ENCODE measurements at places on chromosomes 11 and 22.

GRCh38 chr22:38846412-38846811 lies 2.6 kb upstream of the NPTXR start:
- DNase-seq: no peak

- DNase-seq: no peak
Observed at GRCh38 chr11:127524618-127525017, 524.0 kb upstream of the KIRREL3 start.

DNA sequence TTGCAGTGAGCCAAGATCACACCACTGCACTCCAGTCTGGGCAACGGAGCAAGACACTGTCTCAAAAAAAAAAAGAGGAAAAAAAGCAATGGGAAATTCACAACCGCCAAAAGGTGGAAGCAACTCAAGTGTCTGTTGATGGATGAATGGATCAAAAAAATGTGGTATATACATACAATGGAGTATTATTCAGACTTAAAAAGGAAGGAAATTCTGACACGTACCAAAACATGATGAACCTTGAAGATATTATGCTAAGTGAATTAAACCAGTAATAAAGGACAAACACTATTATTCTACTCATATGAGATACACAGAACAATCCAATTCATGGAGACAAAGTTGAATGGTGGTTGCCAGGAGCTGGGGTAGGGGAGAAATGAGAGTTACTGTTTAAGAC lies 40.9 kb downstream of the FAM168A start:
- no peak for DNase-seq

GRCh38 chr11:82308979-82309378 lies 424.7 kb downstream of the FAM181B start:
- no peak for DNase-seq

GRCh38 chr11:5736396-5736795 lies at the start of gene OR56B1:
Gene OR56B1 (plus strand): TSS chr11:5736448. CDS start chr11:5736517, 69 bp downstream.
- DNase-seq: no peak

DNA sequence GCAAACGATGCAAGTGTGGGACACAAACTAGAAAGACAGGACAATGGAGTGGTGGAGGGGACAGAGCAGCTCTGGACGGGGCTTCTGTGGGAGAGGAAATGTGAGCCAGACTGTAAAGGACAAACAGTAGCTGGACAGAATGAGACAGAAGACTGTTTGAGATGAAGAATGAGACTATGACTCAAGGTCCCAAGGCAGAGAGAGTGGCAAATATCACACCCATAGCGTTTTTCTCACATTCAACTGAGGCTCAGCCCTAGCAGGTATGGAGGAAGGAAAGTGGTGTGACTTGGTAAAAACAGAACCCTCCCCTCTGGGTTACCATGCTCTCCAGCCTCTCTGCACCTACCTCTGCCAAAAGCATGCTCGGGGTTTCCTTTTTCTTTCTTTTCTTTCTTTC lies 96.5 kb downstream of the RPL27A start:
- DNase-seq: no peak

- DNase-seq: no peak
Observed at GRCh38 chr22:27461470-27461869, 340.1 kb downstream of the MN1 start.

DNA sequence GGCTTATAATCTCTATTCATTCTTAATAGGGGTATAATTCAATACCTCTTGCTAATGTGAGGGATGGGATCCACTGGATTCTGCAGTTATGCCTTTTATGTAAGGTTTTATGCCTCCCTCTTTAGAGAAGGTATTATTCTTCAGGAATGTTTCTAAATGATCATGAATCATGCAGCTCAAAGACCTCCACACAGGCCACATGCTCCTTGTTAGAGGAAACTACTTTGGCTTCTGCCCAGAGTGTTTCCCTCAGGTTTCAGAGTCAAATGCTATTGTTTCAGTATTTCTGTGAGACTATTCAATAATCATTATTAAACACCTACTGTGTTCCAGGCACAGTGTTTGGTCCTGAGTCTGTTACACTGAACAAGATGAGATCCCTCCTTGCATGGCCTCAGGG lies 115.9 kb downstream of the RAB38 start:
- no peak for DNase-seq

- no peak for DNase-seq
Observed at GRCh38 chr11:36360318-36360717, 64.2 kb downstream of the PRR5L start.

- no peak for DNase-seq
Observed at GRCh38 chr11:61061081-61061826, 41.0 kb upstream of the CD5 start.
